ENCODE measurements at places on chromosomes 11 and 22.

GRCh38 chr22:43888740-43889139 is 3.1 kb downstream of the PNPLA5 start:
- no peaks in the 10 kb centered on the region for H3K36me3 ChIP-seq
- no peaks in the 10 kb centered on the region for H3K4me1 ChIP-seq
- H3K4me3 ChIP-seq, result no peak overlapping the region
- no peak overlapping the region for H3K27ac ChIP-seq

DNA sequence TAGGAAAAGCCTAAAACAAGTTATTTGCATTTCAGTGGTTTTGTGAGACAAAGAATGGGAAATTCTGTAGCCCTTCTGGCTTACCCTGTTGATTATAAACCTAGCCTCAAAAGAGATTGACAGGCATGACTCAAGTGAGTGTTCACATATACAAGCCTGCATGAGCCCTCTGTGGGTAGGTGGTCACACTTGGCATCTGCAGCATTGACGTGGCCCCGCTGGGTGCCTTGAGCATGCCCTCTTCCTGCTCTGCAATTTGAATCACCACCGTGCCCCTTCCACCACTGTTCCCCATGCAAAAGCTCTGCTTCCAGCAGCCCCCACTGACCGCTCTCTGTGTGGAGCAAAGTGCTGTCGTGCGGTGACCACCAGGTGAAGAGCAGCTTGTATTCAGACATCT is 21.0 kb upstream of the ADSL start:
- no peaks in the 10 kb centered on the region for H3K27me3 ChIP-seq
- no peak for DNase-seq
- H3K36me3 ChIP-seq, result peaks cover 38% of the 10 kb centered on the region
- no peak overlapping the region for H3K4me3 ChIP-seq
- no peak overlapping the region for H3K27ac ChIP-seq
- H3K4me1 ChIP-seq, result no peaks in the 10 kb centered on the region

DNA sequence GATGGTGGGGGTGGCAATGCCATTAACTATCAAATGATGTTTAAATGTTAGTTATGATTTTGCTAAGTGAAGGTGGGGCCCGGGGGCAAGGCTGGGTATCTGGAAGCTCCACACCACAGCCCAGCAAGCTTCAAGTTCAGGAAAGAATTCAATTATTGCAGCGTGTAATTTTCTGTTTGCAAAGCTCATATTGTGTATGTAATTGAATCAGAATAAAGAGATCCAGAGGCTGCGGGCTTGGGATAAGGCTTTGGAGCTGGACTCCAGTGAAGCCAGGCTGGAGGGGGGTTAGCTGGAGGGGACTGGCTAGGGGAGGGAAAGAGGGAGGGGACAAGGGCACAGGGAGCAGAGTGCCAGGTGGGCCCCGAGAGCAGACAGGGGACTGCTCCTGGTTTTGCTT is 557.1 kb upstream of the CADM1 start:
- DNase-seq, result no peak
- H3K4me3 ChIP-seq, result no peak overlapping the region
- no peaks in the 10 kb centered on the region for H3K27me3 ChIP-seq
- H3K4me1 ChIP-seq, result no peaks in the 10 kb centered on the region

GRCh38 chr11:8095806-8096522 is 15.0 kb downstream of the TUB start:
- H3K4me1 ChIP-seq, result peaks cover 8% of the 10 kb centered on the region
- peaks cover 10% of the 10 kb centered on the region for H3K36me3 ChIP-seq
- H3K27me3 ChIP-seq, result no peaks in the 10 kb centered on the region
- no peak overlapping the region for H3K27ac ChIP-seq
- H3K4me3 ChIP-seq, result no peak overlapping the region

- DNase-seq, result no peak
- no peaks in the 10 kb centered on the region for H3K27me3 ChIP-seq
- no peak overlapping the region for H3K4me3 ChIP-seq
Measured at GRCh38 chr22:27850000-27850521, 48.5 kb upstream of the MN1 start.

GRCh38 chr11:75441804-75442132 is 8.8 kb upstream of the KLHL35 start:
- no peak for DNase-seq
- H3K4me1 ChIP-seq, result no peaks in the 10 kb centered on the region

DNA sequence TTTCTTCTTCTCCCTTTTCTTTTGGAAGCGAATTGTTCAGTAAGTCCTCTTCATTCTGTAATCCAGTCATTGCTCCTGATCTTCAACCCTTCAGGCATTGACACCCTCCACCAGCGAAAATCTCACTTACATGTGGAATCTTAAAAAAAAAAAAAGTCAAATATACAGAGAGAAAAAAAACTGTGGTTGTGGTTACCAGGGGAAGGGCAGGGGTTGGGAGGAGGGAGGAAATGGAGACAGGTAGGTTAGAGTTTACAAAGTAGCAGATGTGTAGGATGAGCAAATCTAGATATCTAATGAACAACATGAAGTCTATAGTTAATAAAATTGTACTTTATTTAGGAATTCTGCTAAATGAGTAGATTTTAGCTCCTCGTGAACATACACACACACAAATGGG is 17.7 kb upstream of the TMEM123 start:
- no peaks in the 10 kb centered on the region for H3K36me3 ChIP-seq
- no peak overlapping the region for H3K27ac ChIP-seq
- peaks cover 15% of the 10 kb centered on the region for H3K4me1 ChIP-seq
- H3K4me3 ChIP-seq, result no peak overlapping the region
- no peaks in the 10 kb centered on the region for H3K27me3 ChIP-seq
- no peak for DNase-seq
